CD4-positive, alpha-beta T cell treated with Interleukin-6 at 100 ng/mL for 8 hours (primary cell): ENCODE measurements at places on chromosomes 3 and 15.

GRCh38 chr3:58723173-58723572 lies 56.6 kb upstream of the FAM3D start:
- DNase-seq, result no peak

GRCh38 chr15:68421115-68421551 lies 10.8 kb downstream of the ITGA11 start:
- no peak for DNase-seq

DNA sequence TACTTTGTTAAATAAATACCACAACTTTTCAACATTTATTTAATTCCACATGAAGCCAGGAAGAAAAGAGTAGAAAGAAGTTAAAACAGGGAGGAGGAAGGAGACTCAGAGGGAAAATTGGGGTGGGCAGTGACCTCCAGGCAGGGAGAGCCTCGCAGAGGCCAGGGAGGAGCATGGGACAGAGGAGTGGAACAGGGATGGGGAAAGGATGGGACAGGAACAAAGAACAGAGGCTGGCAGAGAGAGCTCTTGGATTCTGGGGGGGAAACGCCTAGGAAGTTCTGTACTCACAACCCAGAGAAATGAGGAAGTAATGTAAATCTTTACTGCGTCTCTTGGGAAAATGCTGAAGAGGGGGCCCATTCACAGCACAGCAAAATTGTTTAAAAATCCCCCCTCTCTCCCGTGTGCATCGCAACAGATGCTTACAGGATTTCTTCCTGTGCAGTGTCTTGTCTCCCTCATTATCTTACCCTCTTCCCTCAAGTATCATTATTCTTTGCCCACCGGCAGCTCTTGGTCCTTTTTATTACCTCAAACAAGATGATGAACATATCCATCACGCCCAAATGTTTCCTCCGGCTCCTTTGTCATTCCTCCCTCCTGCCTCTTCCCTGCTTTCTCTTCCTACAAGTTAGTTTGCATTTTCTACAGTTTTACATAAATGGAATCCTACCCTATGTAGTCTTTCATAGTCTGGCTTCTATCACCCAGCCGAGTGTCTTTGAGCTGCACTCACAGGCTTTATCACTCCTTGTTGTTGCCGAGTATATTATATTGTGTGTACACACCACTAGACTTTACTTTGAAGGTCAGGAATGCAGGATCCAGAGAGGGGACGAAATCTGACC lies 65.5 kb downstream of the ARHGAP31 start:
- DNase-seq, result no peak

DNA sequence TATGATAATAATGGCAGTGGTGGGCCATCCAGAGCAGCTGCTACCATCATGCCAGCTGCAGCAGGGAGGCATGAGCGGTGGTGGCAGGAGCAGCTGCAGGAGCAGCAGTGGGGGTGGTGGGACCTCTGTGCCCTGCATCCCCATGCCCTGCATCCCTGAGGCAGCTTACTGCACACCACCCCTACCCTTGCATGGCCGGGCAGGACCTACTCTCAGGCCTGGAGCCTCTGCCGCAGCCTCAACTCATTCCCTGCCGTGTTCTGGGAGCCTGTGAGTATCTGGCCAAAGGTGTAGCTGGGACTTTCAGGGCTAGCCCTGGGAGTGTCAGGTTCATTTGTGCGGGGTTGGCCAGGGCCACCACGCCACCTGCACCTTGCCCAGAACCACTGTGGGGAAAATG lies 3.3 kb upstream of the XCR1 start:
- no peak for DNase-seq

- DNase-seq, result no peak
These were observed 25.0 kb downstream of the MIX23 start for GRCh38 chr3:122357828-122358702.
